ENCODE measurements at places on chromosomes 3 and 15.

DNA sequence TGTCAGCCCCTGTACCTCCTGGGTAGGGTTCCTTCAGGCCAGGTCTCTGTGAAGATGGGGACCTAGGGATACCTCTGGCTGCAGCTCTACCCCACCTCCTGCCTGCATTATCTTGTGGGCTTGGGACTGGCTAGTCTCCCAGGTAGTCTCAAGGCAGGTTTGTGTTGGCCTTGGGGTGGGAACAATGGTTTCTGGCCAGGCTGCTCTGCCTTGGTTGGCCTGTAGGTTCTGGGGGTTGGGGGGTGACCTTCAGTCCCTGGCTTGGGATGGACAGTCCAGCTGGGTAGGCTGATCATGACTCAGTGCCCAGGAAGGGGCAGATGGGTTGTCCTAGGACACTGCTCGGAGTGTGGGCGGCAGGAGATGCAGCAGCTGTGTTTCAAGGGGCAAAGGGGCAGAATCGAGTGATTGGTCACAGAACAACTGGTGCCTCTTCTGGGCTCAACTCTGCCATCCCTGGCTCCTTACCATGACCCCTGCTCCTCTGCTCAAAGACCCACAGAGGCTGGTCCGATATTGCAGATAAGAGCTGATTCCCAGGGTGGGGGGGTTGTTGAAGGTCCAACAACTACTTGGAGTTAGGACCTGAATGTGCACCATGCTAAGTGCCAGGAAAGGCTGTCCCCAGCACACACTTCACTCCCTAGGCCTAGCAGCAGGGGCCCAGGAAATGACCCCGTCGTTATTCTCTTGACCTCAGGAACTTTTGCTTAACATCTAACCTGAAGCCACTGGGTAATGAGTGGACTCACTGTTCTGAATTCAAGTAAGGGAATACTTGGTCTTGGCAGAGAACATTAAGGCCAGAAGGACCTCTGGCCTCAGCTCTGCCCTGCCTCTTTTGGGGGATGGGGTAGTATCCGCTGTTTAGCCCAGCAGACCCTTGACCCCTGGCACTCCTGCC lies 18.1 kb upstream of the BSN start:
- no peak for DNase-seq

GRCh38 chr15:92502336-92502735 lies 108.7 kb downstream of the ST8SIA2 start:
- peak; percentile 12 for DNase-seq

GRCh38 chr15:97806766-97807165 lies 153.7 kb upstream of the ARRDC4 start:
- DNase-seq, result no peak

DNA sequence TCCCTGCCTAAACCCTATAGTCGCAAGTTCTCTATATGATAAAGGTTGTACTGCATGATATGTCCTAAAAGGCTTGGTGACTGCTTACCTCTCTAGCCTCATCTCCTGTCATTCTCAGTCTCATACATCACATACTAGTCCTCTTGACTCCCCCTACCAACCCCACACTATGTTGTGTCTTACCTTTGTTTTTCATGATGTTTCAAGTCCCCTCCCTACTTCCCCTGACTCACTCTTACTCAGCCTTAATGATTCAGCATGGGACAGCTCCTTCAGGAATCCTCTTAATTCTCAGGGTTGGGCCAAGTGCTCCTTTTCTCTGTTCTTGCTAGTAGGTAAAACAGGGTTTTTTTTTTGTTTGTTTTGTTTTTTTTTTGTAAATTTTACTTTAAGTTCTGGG lies 49.6 kb downstream of the SLMAP start:
- DNase-seq, result peak; percentile 67

GRCh38 chr15:74642348-74642733 lies 26.7 kb downstream of the CLK3 start:
- DNase-seq, result no peak

DNA sequence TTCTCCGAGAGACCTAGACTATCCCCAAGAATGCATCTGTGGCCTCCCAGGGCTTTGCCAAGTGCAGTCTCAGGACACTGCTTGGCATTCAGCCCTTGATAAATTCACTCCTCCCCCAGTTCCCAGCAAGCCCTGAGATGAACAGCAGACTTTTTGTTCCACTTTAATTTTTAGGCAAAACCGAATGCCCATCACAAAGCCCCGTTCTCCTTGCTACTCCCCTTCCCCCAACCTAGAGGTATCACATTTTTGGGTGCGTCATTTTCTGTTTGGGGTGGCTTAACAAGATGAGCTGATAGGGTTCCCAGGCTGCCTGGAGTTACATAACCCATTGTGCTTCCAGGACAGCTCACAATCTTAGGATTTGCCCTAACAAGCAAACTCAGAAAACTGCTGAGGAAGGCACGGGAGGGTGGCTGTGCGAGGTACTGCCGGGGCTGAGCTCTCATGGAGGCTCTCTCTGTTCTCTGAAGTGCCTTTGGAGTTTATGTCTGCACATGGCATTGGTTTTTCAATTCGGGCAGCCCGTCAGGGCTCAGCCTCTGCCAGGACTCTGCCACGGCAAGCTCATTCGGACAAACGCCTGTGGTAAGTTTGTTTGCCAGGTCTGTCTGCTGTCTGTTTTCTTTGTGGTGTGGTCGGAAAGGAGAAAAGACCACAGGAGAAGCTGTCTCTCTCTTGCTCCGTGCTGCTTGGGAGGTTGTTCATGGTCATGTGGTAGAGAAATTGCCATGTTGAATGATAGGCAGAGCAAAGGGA lies at the start of gene TRAK1:
TRAK1 (plus strand) TSS at position 385 of the 759 bp plus-strand sequence; CDS start at position 498, 113 bp downstream.
- DNase-seq, result peak; percentile 49

DNA sequence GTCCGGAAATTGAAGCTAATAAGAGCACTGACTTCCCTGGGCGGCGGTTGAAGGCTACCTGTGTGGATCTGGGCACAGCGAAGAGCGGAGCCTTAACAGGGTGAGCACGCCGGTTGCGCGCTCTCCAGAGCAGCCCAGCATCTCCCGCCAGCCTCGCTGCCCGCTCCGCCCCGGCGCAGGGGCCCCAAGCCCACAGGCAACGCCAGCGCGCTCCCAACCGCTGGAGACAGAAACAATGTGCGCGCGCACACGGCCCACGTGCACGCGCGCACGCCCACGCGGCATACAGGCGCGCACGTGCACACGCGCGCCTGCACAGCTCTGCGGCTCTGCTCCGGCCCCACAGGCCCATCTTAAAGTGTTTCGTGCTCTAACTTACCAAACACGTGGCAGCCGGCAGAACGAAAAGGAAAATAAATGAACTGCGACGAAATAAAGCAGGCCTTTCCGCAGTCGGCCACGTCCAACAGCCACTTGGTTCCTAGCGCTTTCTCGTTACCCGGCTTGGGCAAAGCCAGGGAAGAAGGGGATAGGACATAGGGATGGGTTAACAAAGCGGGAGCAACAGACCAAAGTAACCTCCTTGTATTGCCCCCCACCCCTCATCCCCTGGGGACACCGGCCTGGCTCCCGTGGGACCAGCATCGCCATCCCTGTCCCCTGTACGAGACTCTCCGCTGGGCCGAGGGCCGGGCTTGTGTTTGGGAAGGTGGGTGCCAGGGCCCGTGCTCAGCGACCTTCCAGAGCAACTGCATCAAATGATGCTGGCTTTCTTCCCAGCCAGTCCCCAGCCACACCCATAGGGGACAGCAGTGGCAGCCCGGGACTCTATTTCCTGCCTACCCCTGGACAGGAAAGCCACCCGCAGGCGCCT lies 203.7 kb downstream of the ABHD5 start:
- peak; percentile 80 for DNase-seq

DNA sequence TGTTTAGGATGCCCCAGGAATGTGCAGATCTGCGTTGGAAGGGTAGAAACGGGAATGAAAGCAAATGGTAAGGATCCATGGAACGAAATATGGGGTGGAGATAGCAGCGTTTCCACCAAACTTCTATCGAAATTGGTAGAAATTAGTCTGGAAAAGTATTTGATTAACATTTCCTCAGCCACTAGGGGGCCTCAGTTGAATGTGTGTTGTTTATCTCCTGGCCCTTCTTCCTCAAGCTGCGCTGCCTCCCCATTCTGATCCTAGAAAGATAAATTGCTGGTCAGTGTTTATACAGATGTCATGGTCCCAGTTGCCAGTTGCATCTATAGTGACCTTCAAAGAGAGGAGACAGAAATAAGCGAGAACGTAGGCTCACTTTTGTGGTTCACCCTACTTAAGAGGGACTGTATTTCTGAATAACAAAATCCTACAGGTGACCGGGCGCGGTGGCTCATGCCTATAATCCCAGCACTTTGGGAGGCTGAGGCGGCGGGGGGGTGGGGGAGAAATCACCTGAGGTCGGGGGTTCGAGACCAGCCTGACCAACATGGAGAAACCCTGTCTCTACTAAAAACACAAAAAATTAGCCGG lies 457.1 kb downstream of the SQOR start:
- DNase-seq, result peak; percentile 34

DNA sequence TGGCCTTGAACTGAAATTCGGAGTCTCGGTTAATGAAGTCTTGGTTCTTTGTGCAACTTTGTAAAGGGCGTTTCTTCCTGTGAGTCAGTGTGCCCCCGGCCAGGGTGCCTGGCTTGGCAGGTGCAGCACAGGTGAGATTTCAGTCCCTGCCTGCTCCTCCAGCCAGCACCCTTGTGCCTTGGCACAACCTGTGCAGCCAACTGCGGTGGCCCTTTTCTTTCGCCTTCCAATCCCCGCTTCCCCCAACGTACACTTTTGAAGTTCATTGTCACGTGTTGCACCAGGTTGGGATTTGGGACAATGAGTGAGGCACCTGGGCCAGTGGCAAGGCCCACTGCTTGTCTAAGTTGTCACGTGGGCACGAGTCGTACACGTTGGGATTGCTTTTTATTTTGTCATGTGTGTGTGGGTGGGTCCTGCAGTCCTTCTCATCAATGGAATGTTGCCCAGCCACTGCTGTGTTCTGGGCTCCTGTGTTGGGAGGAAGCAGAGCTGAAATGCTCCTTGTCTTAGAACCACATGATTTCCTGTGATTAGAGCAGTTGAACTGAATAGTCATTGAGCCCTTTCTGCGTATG lies 242.9 kb upstream of the BHLHE40 start:
- DNase-seq, result peak; percentile 35

GRCh38 chr3:82496890-82497560 lies 735.6 kb upstream of the GBE1 start:
- DNase-seq, result no peak

DNA sequence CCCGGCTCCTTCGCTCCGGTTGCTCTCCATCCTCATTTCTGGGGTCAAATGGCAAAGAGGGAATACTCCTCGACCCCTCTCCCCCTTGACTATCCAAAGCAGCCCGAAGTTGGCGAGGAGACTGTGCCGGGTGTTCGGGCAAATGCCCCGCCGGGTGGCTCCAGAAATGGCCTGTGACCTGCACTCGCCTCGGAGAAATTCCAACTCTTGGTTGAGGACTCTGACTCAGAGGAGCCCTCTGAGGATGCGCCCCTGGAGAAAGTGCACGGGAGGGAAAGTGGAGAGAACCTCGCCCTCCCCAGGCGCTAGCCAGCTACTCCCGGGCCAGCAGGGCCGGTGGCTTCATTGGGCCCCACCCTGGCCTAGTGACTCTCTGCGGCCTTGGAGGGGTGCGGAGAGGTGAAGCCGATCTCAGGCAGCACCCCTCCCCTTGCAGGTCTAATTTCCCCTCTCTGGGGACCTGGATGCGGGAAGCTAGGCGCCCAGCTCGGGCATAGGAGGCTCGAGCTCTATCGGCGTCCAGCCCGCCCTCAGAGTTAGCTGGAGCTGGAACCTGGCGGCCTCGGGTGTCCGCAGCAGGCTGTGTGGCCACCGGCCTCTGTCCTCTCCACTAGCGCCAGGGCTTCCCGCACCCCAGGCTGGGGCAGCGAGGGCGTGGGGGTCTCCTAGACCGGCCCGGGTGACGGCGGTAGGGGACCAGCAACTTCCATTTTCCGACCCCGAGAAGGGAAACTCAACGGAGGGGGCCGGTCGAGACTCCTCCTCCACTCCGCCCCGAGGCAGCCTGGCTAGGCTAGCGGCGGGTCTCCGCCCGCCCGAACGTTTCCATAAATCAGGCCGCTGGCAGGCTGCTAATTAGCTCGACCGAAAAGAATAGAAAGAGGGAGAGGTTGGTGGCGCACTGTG lies 29.4 kb downstream of the NR2F2 start:
- no peak for DNase-seq

DNA sequence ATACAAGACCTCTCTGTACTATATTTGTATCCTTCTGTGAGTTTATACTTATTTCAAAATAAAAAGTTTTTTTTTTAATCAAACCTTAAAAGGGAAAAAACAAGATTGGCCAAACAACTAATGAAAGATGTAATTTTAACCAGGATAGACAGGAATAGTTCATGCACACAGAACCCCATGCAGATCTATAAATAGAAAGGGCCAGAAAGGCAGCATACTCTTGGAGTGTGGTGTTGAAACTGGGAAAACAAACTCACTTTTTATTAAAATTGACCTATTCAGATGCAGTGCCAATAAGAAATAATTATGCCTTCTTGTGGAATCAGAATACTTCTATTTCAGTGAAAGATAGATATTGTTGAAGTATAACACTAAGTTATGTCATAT lies 204.6 kb downstream of the PLCL2 start:
- DNase-seq, result no peak

DNA sequence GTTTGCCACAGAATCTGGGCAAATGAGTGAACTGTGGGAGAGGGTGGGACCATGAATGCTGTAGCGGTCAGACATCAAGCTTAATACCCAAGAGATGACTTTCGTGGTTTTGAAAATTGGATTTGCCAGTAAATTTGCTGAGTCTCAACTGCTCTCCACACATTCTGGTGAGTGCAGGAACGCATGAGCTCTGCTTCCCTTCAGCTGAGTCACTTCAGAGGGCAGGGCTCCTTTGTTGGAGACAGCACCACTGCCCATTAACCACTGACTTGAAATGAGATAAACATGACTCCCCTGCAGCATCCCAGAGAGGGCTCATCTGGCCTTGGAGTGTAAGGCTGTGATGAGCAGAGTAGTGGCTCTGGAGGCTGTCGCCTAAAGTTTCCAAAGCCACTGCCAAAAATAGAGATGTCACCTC lies 22.6 kb downstream of the RARRES1 start:
- peak; percentile 99 for DNase-seq

GRCh38 chr3:168093790-168094189 lies 1.9 kb downstream of the GOLIM4 start:
- DNase-seq, result no peak

GRCh38 chr15:96122077-96123027 lies 208.1 kb upstream of the NR2F2 start:
- DNase-seq, result no peak

GRCh38 chr15:36221992-36222391 lies 357.4 kb upstream of the CDIN1 start:
- no peak for DNase-seq

- DNase-seq, result no peak
Measured at GRCh38 chr3:52844290-52844975, 9.6 kb upstream of the MUSTN1 start.

Measured in fibroblast of skin of abdomen (primary cell).